ENCODE measurements at places on chromosomes 5 and 9. TPM values are rescaled to one million over a fixed set of nuclear protein-coding genes. Genes with fewer than 3 reads are reported as not detected.

GRCh38 chr9:129750013-129750638 lies 2.7 kb downstream of the PTGES start:
- peak; percentile 29 for ATAC-seq

GRCh38 chr9:72665421-72665820 lies 144.0 kb downstream of the TMC1 start:
- ATAC-seq = no peak

DNA sequence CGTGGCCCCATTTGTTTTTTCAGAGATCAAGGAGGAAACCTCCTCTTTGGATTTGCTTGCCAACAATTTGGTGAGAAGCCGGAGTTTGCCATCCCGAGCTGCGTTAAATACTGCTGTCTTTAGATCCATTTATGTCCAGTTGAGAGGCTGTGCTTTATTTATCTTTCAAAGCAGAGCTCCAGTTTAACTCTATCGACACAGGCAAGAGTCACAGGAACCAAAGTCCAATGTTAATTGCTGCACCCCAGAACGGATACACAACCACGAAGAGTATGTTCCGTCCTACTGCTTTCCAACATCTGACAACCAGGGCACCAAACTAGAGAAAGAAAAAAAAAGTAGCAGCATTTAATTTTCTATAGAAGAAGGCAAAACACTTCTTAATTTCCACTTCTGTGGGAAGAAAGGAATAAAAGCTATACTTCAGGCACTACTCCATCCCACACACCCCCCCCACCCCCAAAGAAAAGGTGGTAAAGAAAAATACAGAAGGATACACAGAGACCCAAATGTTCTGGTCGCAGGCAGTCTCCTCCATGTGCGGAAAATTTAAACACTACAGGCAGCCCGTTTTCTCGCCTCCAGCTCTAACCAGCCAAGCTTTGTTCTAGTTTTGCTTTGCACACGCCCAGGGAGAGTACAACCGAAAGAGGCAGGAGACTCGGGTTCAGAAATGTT lies 1.1 kb downstream of the FEM1C start:
- peak; percentile 21 for ATAC-seq

Gene EIF4E1B
- total RNA-seq = not detected

DNA sequence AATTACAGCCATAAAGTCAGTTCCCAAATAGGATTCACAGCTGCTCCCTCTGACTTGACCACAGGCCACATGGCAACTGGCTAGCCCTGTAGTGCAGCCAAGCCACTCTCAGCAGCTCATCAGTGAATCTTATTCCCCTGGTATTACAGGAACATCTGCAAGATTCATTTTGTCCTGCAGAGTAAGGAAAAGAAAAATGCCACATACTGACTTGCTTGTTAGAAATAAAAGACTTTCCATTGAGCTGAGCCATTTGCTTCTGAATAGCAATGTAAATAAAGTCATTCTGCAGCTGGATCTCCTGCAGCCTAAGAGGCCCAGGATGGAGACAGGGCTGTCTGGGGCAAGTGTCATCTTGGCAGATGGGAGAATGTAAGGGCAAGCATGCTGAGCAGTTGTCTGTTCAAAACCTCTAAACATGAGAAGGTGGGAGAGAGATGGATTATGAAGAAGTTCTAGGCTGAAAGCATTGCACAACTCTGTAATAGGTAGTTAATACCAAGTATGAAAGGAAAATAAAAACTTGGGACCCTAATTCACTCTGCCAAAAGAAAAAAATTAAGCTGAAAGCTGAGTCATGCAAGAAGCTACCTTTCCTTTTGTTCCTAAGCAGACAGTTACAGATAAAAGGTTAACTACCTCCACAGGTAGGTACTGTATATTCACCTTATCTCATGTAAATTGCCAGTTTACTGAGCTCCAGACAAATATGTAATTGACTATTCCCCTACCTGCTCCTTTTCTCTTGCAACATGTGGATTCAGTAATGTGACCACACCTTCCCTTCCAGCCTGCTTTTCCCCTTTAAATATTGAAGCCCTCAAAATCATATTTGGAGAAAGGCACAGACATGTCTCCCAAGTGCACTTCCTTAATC lies 244.4 kb upstream of the RAI14 start:
- no peak for ATAC-seq
